ENCODE measurements at places on chromosomes 1 and 21.

DNA sequence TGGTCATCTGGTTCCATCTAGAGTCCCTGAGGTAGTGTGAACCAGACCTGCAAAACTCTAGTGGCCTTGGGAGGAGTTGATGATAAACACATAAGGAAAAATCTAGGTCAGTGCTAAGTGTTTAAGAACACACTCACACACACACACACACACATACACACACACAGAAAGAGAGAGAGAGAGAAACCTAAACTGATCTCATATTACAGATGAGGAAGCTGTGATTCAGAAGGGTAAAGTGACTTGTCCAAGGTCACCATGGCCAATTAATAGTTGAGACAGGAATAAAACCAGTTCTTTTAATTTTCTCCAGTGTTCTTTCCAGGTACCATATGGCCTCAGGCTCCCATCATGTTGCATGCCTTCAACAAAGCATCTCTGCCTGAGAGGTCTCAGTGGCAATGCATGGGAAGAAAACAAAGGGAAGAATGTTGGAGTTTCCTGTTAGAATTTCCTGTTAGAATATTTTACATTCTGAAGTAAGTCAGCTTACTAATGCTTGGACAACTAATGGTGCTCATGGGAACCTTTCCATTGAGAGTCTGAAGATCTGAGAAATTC is 77.3 kb upstream of the TSPAN2 start:
- peak; percentile 79 for DNase-seq

GRCh38 chr1:29047142-29047541 is 76.6 kb downstream of the TMEM200B start:
- DNase-seq, result no peak

GRCh38 chr1:227559926-227560325 is 3.4 kb upstream of the ZNF678 start:
- no peak for DNase-seq

DNA sequence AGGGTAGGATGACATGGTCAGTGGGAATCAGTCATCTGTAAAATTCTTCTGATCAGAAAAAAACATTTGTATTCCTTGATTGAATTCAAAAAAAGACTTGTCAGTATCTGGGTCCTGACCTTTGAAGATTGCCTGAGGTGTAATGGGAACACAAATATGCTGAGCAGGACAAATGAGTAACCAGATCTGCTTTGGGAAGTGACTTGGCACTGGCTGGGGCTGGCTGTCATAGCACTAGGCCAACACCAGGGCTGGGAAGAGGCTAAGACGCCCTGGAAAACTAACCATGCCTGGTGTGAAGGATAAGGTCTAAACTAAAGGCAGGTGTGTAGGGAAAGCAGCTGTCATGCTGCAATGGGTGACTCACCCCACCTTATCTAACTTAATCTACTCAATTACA is 452.9 kb upstream of the BEND5 start:
- peak; percentile 17 for DNase-seq

DNA sequence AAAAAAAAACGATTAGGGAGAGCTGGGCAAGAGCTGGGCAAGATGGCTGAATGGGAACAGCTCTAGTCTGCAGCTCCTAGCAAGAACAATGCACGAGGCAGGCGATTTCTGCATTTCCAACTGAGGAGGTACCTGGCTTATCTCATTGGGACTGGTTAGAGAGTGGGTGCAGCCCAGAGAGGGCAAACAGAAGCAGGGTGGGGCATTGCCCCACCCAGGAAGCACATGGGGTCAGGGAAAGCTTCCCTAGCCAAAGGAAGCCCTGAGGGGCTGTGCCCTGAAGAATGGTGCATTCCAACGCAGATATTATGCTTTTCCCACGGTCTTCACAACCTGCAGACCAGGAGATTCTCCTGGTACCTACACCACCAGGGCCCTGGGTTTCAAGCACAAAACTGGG is 251.6 kb downstream of the GPATCH2 start:
- DNase-seq, result no peak

GRCh38 chr1:179976970-179977651 is 22.5 kb downstream of the CEP350 start:
- no peak for DNase-seq

GRCh38 chr1:112881742-112882127 is 74.3 kb downstream of the SLC16A1 start:
- no peak for DNase-seq

DNA sequence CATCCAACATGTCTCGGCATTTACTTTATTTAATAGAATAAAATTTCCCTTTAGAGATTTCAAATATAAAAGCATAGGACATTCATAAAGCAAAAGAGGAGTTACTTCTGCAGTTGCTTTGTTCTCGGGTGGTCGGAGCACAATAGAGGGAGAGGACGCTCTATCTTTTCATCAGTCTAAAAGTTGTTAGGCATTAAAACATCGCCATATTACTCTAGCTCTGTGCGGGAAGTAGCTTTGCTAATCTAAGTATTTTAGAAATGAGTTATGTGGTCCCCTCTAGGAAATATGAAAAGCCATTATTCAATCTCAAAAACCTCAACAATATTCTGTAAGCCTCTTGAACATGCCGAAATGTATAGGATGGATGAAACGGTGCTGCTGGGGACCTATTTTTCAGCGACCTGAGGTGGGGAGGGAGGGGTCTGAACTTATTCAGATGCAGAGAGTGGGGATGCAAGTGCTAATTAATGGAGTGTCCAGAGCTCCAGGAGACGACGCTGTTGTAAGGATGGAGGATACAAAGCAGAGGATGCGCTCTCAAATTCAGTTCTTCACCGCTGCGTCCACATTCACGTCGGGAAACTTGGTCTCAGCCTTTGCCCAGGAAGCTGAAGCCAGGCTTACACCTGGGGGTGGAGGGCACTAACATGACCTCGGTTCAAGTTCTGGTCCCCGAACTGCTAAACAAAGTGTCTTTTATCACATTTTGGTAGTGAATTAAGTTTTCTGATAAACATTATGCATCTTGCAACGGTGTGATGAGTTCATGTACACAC is 6.3 kb downstream of the CDKN2C start:
- DNase-seq, result peak; percentile 32

- no peak for DNase-seq
These were observed 246.3 kb downstream of the SIPA1L2 start for GRCh38 chr1:232383455-232384123.

GRCh38 chr1:219427403-219427802 is 185.5 kb downstream of the ZC3H11B start:
- no peak for DNase-seq

DNA sequence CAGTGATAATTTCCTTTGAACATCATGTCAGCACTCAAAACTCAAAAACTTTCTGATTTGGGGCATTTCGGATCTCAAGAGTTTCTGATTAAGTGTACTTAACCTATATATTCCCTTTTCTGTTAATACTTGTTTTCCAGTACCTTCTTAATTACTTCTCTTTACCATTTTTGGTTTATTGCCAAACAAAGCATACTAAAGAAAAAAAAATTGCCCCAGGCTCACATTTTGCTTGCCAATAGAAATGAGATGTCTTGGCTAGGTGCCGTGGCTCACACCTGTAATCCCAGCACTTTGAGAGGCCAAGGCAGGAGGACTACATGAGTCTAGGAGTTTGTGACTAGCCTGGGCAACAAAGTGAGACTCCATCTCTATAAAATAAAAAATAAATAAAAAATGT is 4.8 kb downstream of the PSMD4 start:
- DNase-seq, result no peak

DNA sequence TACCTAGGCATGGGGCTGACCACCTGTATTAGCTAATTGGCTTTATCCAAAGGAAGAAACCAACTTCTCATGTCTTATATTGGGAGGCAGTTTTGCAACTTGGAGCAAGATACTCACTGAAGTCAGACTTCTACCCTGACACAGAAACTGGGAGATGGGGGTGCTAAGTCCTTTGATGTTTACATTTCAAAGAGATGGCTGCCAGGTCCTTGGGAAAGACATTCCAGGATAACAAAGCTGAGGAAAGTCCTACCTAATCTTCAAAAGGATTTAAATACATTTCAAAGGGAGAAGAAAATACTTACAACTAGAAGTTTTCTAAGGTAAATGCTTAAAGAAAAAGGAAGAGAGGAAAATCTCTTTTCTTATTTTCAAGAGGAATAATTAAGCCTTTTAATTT is 62.1 kb downstream of the FH start:
- DNase-seq, result no peak

- no peak for DNase-seq
These were observed 44.7 kb downstream of the PLEKHA6 start for GRCh38 chr1:204314893-204315658.

- DNase-seq, result no peak
These were observed 7.0 kb downstream of the OR14I1 start for GRCh38 chr1:248695451-248696132.

- no peak for DNase-seq
These were observed 27.5 kb downstream of the SLX9 start for GRCh38 chr21:44967082-44968047.

DNA sequence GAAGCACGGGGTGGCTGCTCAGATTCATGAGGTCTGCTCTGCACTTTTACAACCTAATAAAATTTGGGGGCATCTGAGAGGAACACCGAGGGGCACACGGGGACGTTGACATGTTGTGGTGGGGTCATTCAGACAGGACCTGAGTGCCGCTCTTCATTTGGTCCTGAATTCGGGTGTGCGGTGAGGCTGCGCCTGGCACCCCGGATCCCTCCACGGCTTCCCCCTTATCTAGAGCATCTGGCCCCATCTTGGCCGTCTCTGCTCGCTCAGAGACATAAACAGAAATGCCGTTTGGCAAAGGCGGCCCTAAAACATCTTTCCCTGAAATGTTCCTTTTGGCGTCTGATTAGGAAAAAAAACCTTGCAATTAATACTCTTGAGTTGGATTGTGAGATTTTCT is 157.2 kb downstream of the PRDM16 start:
- no peak for DNase-seq

GRCh38 chr1:73886716-73887115 is 311.3 kb downstream of the LRRIQ3 start:
- no peak for DNase-seq

All from HT1080 (cell line).